ENCODE measurements at places on chromosomes 6 and 20.

GRCh38 chr20:2289475-2289874 lies 6.3 kb upstream of the TGM3 start:
- DNase-seq = no peak

DNA sequence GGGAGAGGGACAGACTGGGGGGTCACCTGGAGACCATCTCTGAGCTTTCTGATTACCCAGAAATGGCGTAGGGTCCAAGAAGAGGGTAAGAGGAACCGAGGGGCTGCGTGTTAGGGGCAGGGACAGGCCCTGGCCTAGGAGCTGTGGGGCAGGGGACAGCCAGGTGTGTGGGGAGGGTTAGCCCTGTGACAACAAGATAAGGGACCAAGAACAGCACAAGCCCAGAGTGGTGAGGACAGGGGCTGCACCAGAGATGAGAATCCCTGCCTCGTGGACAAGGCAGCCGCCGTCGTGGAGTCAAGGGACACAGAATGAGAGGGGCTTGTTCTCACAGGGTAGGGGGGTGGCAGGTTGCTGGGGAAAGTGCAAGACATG lies 449 bp upstream of the AVP start:
- DNase-seq = no peak

GRCh38 chr6:170404697-170405096 lies 98.1 kb downstream of the FAM120B start:
- no peak for DNase-seq

GRCh38 chr6:115540077-115540869 lies 520.4 kb downstream of the FRK start:
- DNase-seq = no peak

DNA sequence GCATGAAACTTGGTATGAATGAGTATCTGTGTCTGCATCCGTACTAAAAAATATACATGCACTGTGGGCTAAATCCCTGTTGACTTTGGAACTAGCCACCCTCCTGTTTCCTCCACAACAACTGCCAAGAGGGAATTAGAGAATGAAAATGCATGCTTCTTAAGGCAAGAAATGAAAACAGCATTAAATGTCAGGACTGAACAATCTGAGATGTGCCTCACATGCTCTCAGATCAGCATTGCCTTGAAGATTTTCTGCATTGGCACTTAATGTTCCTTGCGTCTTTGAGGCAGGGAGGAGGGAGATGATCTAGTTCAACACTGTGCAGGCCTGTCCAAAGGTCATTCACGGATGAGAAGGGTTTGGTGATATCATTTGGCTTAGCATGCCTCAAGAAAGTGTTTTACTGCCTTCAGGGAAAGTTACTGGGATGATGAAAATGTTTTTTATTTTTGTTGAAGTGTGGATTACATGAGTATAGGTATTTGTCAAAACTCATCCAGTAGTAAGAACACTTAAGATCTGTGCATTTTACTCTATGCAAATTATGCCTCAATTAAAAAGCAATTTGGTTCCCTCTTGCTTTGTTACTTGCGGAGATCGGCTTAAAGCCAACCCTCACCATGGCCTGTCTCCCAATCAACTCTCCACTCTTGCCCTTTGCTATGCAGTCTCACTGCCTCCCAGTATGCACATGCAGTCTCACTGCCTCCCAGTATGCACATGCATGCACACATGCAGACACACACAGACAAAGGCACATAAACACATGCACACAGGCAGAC lies 47.5 kb upstream of the RIN2 start:
- no peak for DNase-seq

DNA sequence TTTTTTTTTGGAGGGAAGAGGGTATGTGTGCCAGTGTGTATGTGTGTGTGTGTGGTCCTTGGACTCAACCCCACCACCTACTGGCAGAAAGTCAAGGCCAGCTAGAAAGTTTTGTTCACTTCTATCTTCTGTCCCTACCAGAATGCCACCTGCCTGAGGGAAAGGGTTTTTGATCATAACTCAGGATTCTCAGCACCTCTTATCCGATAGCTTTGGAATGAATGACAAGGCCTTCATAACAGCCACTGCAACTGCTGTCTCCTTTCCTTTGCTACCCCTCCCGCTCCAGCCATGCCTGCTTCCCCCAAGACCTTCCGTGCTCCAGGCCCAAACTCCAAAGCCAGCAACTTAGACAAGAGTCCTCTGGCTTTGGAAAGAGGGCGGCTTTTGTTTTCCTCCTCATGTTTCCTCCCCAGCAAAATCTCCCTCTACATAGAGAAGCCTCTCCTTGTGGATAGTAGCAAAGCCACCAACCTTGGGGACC lies 18.7 kb downstream of the BTN3A1 start:
- no peak for DNase-seq

- DNase-seq = no peak
Measured at GRCh38 chr20:49831770-49832631, 19.4 kb downstream of the SLC9A8 start.

DNA sequence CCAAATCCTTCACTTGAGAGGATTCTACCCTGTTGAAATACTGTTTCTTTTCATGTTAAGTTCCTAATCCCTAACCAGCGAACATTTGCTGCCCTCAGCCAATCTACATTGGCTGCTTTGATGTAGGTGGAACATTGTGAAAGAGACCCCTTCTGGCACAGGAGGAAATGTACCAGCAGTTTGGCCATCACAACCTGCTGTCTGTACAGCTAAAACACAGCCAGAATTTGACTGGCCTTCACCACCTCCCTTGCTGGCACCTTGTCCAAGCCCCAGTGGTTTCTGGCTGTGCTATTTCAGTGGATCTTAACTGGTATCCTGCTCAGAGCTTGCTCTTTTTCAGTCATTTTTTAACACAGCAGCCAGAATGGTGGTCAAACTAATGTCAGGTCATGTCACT lies 202.1 kb upstream of the EPHA7 start:
- DNase-seq = no peak

DNA sequence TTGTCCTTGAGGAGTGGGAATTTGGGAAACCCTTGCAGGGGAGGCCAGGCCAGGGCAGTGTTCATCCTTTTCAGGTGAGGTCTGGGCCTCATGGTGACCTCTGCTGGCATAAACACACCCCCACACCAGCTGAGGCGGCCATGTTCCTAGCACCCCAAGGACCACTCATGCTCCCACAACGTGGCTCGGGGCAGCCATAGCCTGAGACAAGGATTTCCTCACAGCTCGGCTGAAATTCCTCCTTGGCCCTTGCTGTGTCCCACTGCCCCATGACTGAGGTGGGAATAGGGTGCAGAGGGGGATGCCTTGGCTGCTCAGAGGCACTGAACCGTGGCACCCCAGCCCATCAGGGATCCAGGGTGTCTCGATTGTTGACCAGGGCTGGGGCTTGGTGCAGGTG lies 27.3 kb upstream of the SPDEF start:
- DNase-seq = no peak

- no peak for DNase-seq
Measured at GRCh38 chr6:52576054-52576391, 837 bp downstream of the TRAM2 start.

GRCh38 chr20:62792940-62793756 lies 3.1 kb upstream of the MRGBP start:
- no peak for DNase-seq

- no peak for DNase-seq
Measured at GRCh38 chr6:44162876-44163625, 4.4 kb downstream of the CAPN11 start.

- DNase-seq = no peak
Measured at GRCh38 chr6:16105854-16106253, 23.0 kb upstream of the MYLIP start.

DNA sequence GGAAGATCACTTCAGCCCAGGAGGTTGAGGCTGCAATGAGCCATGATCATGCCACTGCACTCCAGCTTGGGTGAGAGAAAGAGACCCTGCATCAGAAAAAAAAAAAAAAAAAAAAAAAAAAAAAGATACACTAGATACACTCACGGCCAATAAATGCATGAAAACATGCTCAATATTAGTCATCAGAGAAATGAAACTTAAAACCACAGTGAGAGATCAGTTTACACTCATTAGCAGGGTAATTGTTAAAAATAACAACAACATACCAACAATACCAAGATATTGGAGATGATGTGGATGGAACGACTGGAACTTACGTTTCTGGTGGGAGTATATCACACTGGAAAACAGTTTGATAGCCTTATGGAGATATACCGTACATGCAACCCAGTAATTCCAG lies 29.9 kb downstream of the HS3ST5 start:
- DNase-seq = no peak

GRCh38 chr6:65161661-65162060 lies 545.4 kb downstream of the EYS start:
- DNase-seq = no peak

DNA sequence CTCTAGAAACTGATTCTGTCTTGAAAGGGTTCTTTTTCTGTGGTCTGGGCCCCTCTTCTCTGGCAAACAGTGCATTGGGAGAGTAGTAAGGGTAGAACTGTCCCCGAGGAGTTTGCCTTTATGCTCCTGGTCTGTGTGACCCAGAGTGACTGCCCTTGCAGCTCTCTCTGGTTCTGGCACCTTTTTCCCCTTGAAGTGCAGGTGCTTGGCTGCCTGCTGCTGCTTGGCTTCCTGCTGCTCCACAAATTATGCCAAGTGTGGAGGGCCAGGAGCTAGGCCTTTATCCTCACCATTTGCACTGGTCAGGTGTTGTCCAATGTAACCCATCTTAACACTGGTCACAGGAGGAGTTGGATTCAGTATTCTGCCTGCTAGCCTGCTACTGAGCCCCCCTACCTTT lies 11.2 kb downstream of the KIZ start:
- DNase-seq = no peak
